ENCODE measurements at places on chromosomes 3 and 15. TPM values are rescaled to one million over a fixed set of nuclear protein-coding genes. Genes with fewer than 3 reads are reported as not detected.

Gene NR2E3
- not detected for polyA plus RNA-seq

Gene SLC2A2
- polyA plus RNA-seq: not detected

Gene CSPG4
- polyA plus RNA-seq: not detected

Gene TIMMDC1
- 78.2 TPM for polyA plus RNA-seq

Gene GOLGA6A
- not detected for polyA plus RNA-seq

Gene TUSC7
- polyA plus RNA-seq: not detected

Gene KBTBD13
- polyA plus RNA-seq: not detected

Gene ISL2
- 0.40 TPM for polyA plus RNA-seq

Gene GRK7
- polyA plus RNA-seq: 0.07 TPM

Gene TGM4
- 0.04 TPM for polyA plus RNA-seq

Gene ST8SIA2
- not detected for polyA plus RNA-seq

Gene THRB
- not detected for polyA plus RNA-seq

Gene CDC25A
- 0.39 TPM for polyA plus RNA-seq

Gene PDCD7
- 6.9 TPM for polyA plus RNA-seq

Gene ADAMTS7
- not detected for polyA plus RNA-seq

Gene NISCH
- 13.1 TPM for polyA plus RNA-seq

Gene STRIT1
- polyA plus RNA-seq: not detected

Gene WHAMM
- 0.92 TPM for polyA plus RNA-seq

Gene USP50
- polyA plus RNA-seq: not detected

Gene SPESP1
- polyA plus RNA-seq: 0.86 TPM

Gene SLC51B
- polyA plus RNA-seq: not detected

Gene B4GALT4
- polyA plus RNA-seq: 7.4 TPM

Gene ENTPD3
- polyA plus RNA-seq: not detected

Gene LRRC2
- not detected for polyA plus RNA-seq

Gene SEMA6D
- not detected for polyA plus RNA-seq

Gene CFAP92
- 0.19 TPM for polyA plus RNA-seq

Gene OIP5
- polyA plus RNA-seq: 0.22 TPM

Gene PTH1R
- not detected for polyA plus RNA-seq

Gene AP3B2
- polyA plus RNA-seq: 0.95 TPM

Gene SERPINI2
- polyA plus RNA-seq: not detected

Gene KNG1
- not detected for polyA plus RNA-seq

Gene IL20RB
- not detected for polyA plus RNA-seq
